ENCODE measurements at places on chromosomes 5 and 9. TPM values are rescaled to one million over a fixed set of nuclear protein-coding genes. Genes with fewer than 3 reads are reported as not detected.

DNA sequence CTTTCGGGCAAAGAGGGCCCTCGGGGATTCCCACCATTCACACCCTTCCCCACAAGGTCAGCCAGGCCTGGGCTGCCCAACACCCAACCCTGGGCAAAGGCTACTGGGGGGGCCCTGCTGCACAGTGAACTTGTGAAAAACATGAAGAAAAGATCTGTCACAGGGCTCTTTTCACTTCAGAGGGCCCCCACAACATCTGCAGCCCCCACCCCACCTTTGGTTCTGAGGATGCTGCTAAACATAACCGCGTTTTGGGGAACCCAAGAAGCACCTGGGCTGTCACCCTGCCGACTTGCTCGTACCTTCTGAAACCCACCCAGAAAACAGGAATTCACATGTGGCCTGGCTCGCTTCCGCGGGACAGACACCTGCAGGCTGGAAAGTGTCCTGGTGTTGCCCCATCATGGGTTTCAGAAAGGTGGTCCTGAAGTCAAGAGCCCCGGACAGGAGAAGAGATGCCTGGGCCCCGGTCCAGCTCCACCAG is 29.3 kb downstream of the B4GALT1 start:
- no peak overlapping the region for H3K27ac ChIP-seq
- peaks cover 11% of the 10 kb centered on the region for H3K4me1 ChIP-seq
- no peak overlapping the region for H3K4me3 ChIP-seq
- peaks cover 6% of the 10 kb centered on the region for H3K36me3 ChIP-seq
- H3K27me3 ChIP-seq, result no peaks in the 10 kb centered on the region
- DNase-seq, result no peak

DNA sequence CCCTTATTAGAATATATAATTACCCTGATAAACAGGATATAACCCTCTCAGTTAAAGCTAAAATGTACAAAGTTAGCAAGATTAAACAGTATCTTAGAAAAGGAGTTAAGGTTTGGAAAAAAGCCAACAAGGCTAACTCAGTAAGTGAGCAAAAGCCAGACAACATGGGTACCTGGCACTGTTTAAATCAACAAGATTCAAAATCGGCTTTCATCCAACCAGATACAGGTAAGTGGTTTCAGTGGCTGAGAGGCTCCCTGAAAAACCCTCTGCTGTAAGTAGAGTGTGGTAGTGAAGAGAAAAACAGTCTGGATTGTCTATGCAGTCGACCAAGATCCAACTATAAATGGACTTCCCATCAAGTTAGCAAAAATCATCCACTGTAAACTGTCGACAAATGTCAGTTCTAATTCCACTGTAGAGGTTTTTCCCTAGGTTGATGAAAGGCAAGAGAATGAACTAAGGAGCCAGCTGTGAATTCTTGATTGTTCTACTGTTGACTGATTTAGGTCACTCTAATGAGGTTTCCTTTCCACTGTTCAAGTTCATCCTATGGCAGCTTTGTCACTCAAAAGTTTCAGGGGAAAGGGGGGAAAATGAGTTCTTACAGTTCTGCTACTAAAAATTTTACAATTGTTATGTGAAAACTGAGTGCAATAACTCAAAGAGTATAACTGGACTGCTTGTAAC is 27.3 kb downstream of the ETF1 start:
- no peaks in the 10 kb centered on the region for H3K27me3 ChIP-seq
- no peak for DNase-seq
- no peaks in the 10 kb centered on the region for H3K4me1 ChIP-seq
- H3K27ac ChIP-seq, result no peak overlapping the region

DNA sequence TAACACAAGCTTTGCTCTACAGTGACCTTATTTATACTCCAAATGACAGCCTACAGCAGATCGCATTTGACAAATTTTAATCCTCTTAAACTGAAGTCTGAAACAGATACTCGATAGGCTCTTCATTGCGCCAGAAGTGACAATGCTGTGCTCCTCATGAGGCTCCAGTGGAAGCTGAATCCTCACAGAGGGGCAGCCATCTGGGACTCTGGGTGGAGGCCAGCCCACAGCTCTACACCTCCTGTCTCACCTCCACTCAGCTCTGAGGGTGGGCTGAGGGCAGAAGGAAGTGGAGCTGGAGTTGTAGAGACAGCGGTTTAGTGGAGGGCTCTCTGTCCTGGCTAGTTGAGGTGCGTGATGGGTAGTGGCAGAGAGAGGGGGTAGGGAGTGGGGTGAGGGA is 283.3 kb upstream of the ANKRD55 start:
- no peak overlapping the region for H3K27ac ChIP-seq
- H3K4me3 ChIP-seq, result no peak overlapping the region
- no peaks in the 10 kb centered on the region for H3K36me3 ChIP-seq
- no peaks in the 10 kb centered on the region for H3K27me3 ChIP-seq
- no peaks in the 10 kb centered on the region for H3K4me1 ChIP-seq

- H3K36me3 ChIP-seq, result no peaks in the 10 kb centered on the region
- DNase-seq, result peak; percentile 27
- peaks cover 3% of the 10 kb centered on the region for H3K4me1 ChIP-seq
- H3K4me3 ChIP-seq, result no peak overlapping the region
- H3K27ac ChIP-seq, result no peak overlapping the region
- H3K27me3 ChIP-seq, result no peaks in the 10 kb centered on the region
Observed at GRCh38 chr5:179753971-179754370, 21.3 kb downstream of the MAML1 start.

GRCh38 chr9:98709968-98710965 is 1.5 kb upstream of the GABBR2 start:
- no peaks in the 10 kb centered on the region for H3K4me1 ChIP-seq
- H3K27ac ChIP-seq, result no peak overlapping the region
- DNase-seq, result no peak
- no peak overlapping the region for H3K4me3 ChIP-seq
- no peaks in the 10 kb centered on the region for H3K27me3 ChIP-seq
- no peaks in the 10 kb centered on the region for H3K36me3 ChIP-seq

DNA sequence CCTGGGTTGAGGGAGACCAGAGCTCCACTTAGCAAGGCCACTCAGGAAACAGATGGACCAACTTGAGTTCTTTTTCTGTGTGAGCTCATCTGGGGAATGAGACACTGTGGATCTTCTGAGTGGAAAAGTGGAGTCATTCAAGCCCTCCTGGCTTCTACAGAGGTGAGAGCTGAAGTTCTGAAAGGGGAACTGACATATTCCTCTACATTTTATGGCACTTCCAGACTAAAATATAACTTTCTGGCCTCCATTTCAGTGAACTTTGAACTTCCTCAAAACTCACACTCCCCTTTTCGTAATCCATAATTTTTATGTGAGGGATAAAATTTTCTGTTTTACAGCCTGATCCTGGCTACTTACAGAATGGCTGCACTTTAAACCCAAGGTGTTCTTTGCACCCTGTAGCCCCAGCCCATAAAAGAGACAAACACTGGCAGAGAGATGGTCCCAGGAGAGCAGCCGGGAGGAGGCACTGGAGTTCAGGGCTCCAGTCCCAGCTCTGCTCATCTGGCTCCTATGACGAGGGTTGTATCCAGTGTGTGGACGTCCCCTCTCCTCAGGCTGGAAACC is 10.8 kb downstream of the SPAAR start:
- DNase-seq, result no peak
- no peaks in the 10 kb centered on the region for H3K36me3 ChIP-seq
- no peaks in the 10 kb centered on the region for H3K27me3 ChIP-seq
- H3K27ac ChIP-seq, result no peak overlapping the region
- H3K4me3 ChIP-seq, result no peak overlapping the region
- H3K4me1 ChIP-seq, result peaks cover 6% of the 10 kb centered on the region

DNA sequence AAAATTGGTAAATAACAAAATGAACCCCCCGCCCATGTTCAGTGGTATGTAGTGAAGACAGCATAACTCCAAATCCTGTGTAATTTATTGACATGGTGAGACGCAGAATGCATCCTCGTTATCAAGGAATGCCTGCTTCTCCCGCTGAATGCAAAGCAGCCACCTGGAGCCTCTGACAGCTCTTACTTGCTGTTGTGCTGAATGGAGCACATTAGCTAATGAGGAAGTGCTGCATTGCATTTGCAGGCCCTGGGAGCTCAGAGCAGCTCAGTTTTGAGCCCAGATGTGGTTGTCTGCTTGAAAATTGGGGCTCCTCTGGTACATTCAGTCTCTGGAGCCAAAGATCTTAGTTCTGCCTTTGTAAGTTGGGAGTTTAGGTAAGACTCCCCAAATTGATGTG is 28.9 kb downstream of the PLAC8L1 start:
- no peaks in the 10 kb centered on the region for H3K4me1 ChIP-seq
- H3K27me3 ChIP-seq, result no peaks in the 10 kb centered on the region
- no peak for DNase-seq
- H3K27ac ChIP-seq, result no peak overlapping the region
- H3K36me3 ChIP-seq, result no peaks in the 10 kb centered on the region

- H3K27me3 ChIP-seq, result no peaks in the 10 kb centered on the region
- DNase-seq, result no peak
- H3K27ac ChIP-seq, result no peak overlapping the region
- no peak overlapping the region for H3K4me3 ChIP-seq
- no peaks in the 10 kb centered on the region for H3K36me3 ChIP-seq
Observed at GRCh38 chr5:180366326-180366725, 13.2 kb upstream of the GFPT2 start.

The SCAI gene
- 13.9 TPM for total RNA-seq

The RAB3C gene
- total RNA-seq, result 21.7 TPM

The ACTBL2 gene
- total RNA-seq, result not detected

Measured in aorta (tissue), 5 donors.